ENCODE measurements at places on chromosomes 2 and 18. TPM values are rescaled to one million over a fixed set of nuclear protein-coding genes. Genes with fewer than 3 reads are reported as not detected.

- no peak for DNase-seq
These were observed 114.3 kb downstream of the TMEM17 start for GRCh38 chr2:62391696-62392095.

GRCh38 chr2:130828461-130828860, 8.3 kb upstream of the ARHGEF4 start:
- DNase-seq = no peak

- no peak for DNase-seq
These were observed 1.9 kb downstream of the PIEZO2 start for GRCh38 chr18:11147371-11147951.

DNA sequence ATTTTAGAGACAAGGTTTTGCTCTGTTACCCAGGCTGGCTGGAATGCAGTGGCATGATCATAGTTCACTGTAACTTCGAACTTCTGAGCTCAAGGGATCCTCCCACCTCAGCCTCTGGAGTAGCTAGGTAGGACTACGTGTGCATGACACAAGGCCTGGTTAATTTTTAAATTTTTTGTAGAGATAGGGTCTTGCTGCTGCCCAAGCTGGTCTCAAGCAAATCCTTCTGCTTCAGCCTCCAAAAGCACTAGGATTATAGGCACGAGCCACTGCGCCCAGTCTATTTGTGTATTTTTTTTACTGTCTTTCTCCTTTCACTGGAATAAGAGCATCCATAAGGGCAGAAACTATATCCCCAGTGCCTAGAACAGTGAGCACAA, 89.3 kb downstream of the PLEKHM3 start:
- no peak for DNase-seq

GRCh38 chr2:236239276-236240065, 24.7 kb downstream of the ASB18 start:
- no peak for DNase-seq

DNA sequence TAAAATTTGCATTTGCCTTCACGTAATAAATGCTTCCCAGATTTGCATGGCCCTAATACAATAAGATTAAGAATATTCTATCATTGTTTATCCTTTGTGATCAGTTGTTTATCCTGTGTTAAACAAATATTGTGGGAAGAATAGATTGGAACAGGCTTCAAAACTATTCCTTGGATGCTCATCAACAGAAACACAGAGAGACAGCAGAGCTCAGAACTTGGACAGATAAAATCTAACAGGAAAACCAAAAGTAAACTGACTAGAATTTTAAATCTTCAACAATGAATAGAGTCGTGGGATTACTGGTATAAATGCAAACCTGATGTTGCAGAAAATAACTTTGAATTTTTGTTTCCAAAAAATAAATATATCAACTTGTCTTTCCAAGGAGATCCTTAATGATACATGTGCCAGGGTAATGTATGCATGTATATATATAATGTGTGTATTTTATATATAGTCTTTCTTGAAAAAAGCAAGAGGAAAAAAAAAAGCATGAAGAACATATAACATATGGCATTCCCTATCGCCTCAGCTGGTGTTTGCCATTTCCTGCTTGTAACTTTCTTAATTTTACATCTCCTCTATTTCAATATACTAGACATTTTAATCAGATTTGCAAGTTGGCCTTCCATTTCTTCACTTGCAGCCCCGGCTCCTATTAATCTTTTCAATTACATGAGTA, 59.9 kb upstream of the TANK start:
- no peak for DNase-seq

DNA sequence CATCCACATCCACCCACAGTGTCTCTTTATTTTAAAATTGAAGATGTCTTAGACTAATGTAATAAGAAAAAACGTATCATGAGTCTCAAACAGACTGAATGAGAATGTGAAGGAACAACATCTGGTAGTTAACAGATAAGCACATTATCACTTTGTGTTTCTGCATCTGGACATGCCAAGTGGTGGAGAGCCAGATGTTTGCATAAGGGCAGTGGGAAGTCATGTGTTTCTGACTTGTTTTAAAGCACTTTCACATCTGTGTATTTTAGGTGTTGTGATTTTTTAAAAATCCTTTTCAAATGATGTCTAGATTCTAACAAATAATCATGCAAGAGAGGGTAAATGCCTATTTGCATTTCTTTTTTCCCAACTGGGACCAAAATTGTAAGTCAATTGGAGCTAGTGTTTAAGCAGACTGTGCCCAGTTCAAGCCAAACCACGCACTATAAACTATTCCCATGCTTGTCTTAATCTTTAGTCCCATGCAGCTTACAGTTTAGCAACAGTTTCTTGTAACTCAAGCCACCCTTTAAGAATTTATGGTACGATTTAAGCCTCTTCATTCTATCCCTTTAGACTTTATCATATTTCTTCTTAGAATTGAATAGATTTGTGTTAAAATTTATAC, 272.7 kb upstream of the DOK6 start:
- no peak for DNase-seq

- no peak for DNase-seq
These were observed 70.3 kb downstream of the THADA start for GRCh38 chr2:43525506-43525905.

Gene KCNG2
- total RNA-seq = not detected

Gene XDH
- 0.30 TPM for total RNA-seq

Gene GPC1
- total RNA-seq = 121 TPM

Gene MCEE
- total RNA-seq = 28.6 TPM

Gene METTL8
- total RNA-seq = 24.3 TPM

Gene SLC4A5
- total RNA-seq = 3.5 TPM

Gene FLACC1
- total RNA-seq = 0.59 TPM

Gene ZNF397
- total RNA-seq = 19.6 TPM

Gene DRC1
- total RNA-seq = not detected

Gene ASB18
- total RNA-seq = not detected

All from lower leg skin (tissue), 4 donors.